ENCODE measurements at places on chromosomes 11 and 22.
A peak's percentile ranks its signal among the peaks of the same experiment; 100 is the strongest.

- DNase-seq: peak; percentile 43
Observed at GRCh38 chr22:36433318-36434231, 45.8 kb upstream of the MYH9 start.

DNA sequence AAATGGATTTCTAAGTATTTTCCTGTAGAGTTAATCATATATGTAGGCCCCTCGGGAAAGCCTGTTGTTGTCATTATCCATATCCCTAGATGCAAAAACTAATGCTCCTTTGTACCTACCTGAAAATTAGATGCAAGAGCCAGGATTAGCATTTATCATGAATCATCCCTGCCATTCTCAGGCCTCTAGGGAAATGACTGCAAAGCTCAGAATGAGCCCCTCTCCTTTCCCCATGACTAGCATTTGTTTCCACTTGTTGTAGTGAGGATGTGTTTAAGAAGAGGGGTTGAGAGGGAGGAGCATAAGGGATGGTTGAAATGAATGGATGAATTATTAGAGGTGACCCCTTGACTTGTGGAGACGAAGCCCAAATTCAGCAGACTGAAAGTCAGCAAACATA, 537.9 kb downstream of the NTM start:
- DNase-seq: no peak

- no peak for DNase-seq
Observed at GRCh38 chr11:12602421-12602820, 71.8 kb upstream of the TEAD1 start.

DNA sequence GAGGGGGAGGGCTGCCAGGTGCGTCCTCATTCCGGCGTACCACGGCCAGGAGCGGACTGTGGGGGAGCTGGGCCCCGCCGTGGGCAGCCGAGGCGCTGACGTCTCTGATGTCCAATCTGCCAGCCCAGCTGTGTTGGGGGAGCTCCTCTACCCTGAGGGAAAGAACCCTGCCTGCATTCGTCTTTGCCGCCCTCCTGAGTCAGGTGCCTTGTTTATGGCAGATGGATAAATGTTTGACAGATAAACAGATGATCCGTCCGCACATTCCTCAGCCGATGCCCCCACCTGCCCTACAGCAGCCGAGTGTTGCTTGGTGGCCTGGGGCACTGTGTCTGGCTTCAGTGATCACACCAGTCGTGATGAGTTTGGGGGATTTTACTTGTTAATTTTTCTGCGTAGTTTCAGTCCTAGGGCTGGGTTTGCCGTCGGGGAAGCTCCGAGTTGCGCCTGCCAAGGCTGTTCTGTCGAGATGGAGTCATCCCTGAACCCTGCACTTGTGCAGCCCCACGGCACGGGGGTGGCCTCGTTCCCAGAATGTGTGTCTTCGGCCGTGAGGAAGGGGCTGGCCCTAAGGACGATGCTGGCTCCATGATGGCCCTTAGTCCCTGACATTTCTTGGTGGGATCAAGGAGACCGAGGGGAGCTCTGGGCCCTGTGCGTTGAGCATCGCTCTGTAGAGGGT, 1083.9 kb downstream of the BRD1 start:
- DNase-seq: no peak

GRCh38 chr11:720017-720641, 14.1 kb downstream of the EPS8L2 start:
- DNase-seq: no peak

DNA sequence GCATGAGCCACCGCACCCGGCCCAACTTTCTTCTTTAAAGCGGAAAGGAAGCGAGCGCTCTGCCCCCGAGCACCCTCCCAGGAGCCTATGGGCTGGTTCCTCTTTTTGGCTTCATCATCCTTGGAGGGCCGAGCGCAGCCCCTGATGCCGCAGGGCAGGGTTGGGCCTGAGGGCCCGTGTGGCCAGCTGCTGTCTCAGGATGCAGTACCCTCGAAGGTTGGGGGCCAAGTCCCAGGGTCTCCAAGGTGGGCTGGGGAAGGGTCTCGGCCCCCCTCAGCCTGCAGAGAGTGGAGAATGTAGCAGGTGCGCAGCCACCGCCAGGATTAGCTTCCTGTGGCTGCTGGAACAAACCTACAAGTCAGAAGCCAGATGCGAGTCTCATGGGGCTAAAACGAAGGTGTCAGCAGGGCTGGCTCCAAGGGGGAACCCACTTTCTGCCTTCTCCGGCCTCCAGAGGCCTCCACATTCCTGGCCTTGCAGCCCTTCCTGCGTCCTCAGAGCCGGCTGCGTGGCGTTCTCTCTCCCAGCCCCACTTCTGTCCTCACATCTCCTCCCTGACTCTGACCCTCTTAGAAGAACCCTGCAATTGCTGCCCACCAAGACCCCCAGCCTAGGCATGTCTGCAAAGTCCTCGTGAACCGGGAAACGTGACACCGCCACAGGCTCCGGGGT, 2.9 kb downstream of the PANX2 start:
- DNase-seq: no peak

GRCh38 chr22:44454113-44454769, 43.8 kb downstream of the RTL6 start:
- DNase-seq: no peak

GRCh38 chr11:78853521-78853920, 278.9 kb upstream of the NARS2 start:
- DNase-seq: no peak

DNA sequence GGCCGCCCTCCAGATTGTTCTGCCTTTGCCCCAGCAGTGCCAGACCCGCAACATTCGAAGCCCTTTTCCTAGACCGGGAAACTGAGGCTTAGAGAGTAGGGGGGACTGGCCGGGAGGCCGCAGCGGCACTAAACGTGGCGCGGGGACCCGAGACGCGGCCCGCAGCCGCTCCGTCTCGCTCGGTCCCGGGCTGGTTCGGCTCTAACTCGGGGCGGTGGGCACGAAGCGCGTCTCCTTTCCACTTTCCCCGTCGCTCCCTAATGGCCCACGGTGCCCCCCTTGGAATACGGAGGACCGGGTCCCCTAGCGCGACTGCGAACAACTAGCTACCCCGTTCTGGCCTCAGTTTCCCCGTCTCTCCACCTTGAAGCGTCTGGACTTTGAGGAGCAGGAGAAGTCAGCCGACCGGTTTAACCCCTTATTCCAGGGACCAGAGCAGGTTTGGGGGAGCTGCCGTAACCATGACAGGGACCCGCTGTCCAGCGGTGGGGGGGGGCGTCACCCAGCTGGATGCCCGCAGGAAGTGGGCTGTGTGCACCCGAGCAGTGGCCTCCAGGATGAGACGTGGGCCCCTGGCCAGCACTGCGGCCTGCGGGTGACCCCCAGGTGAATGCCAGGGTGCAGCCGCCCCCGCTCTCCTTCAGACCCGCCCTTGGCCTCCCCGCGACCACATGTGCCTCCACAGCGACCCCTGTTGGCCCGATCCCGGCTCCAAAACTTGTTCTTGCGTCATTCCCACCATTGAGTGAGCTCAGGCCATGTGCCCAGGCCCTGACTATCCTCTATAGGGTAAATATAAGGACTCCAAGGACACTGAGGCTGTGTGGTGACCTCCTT, 1.1 kb downstream of the CDC42EP1 start:
- peak; percentile 88 for DNase-seq

DNA sequence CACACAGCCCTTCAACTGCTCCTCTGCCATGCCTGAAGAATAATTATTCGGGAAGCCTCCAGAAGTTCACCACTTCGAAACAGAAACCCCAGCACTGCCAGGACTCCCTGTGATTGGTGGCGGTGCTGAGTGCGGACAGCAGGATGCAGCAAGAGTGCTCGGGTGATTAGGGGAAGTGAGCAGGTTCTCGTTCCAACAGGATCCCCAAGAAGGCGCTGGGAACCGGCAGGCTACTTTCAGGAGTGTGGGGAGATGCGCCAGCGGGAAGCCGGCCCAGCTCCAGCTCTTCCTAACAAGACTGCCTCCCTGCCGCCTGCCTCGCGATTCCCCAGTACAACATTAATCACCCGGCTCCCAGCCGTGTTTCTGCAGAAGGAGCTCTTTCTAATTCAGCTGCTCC, 630.2 kb downstream of the BRD1 start:
- no peak for DNase-seq

GRCh38 chr11:581752-582151, 5.5 kb downstream of the PHRF1 start:
- peak; percentile 55 for DNase-seq

GRCh38 chr11:130840679-130841078, 75.6 kb downstream of the SNX19 start:
- no peak for DNase-seq

GRCh38 chr11:30316237-30316636, 6.7 kb upstream of the ARL14EP start:
- DNase-seq: no peak

- no peak for DNase-seq
Observed at GRCh38 chr11:116693593-116694348, 79.0 kb downstream of the BUD13 start.

DNA sequence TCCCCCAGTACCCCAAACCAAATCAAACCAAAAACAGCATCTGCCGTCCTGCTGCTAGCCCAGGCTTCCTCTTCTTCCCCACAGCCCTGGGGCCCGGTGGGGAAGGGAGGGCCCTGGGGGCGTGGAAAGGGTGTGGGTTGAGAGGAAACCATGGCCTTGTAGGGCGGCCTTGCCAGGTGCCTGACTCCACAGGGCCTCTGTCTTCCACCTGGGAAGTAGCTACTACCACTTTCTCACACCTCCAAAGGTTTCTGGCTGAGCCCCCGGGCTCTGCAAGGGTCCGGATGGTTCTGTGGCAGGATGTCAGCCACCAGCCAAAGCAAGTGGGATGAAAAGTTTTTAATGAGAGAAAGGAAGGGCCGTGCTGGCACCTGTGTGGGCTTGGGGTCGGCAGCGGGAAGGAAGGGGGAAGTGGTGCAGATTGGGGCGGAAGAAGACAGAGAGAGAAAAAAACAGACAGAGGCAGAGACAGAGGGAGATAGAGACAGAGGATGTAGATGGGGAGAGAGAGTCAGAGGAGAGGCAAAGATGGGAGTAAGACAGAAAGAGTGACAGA, 10.5 kb downstream of the TPST2 start:
- no peak for DNase-seq

Measured in WERI-Rb-1 (cell line).